ENCODE measurements at places on chromosomes 1 and 21.

DNA sequence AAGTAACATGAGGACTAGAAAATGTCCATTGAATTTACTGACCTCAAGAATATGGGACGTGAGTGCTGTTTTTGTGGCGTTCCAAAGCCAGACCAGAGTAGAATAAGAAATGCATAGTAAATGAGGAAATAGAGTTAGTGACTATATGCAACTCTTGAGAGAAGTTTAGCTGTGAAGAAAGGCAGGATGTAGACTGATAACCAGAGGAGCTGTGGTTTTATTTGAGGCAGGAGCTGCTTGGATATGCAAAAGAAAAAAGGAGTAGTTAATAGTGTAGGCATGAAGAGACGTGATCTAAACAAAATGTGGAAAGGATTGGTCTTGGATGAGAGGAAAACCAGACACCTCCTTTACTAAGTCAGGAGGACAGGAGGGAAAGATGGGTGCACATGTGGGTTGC, 28.2 kb downstream of the DNAH14 start:
- no peak for DNase-seq

GRCh38 chr1:201088901-201089525, 23.2 kb downstream of the CACNA1S start:
- no peak for DNase-seq

GRCh38 chr21:32282992-32283391, 4.1 kb upstream of the MIS18A start:
- DNase-seq = no peak

GRCh38 chr1:234727018-234727940, 117.3 kb upstream of the IRF2BP2 start:
- peak; percentile 95 for DNase-seq

- DNase-seq = peak; percentile 28
These were observed 91.3 kb downstream of the RWDD3 start for GRCh38 chr1:95325349-95325748.

DNA sequence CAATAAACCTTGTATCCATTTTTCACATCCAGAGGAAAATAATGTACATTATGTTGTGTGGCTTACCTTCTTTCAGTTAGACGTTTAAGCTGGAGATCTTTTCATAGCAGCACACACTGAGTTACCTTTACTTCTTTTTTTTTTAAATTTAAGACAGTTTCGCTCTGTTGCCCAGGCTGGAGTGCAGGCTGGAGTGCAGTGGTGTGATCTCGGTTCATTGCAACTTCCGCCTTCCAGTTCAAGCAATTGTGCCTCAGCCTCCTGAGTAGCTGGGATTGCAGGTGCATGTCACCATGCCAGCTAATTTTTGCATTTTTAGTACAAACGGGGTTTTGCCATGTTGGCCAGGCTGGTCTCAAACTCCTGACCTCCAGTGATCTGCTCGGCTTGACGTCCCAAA, 7.4 kb upstream of the CAMTA1 start:
- DNase-seq = no peak

GRCh38 chr1:189656628-189657530, 820.8 kb downstream of the BRINP3 start:
- peak; percentile 28 for DNase-seq

DNA sequence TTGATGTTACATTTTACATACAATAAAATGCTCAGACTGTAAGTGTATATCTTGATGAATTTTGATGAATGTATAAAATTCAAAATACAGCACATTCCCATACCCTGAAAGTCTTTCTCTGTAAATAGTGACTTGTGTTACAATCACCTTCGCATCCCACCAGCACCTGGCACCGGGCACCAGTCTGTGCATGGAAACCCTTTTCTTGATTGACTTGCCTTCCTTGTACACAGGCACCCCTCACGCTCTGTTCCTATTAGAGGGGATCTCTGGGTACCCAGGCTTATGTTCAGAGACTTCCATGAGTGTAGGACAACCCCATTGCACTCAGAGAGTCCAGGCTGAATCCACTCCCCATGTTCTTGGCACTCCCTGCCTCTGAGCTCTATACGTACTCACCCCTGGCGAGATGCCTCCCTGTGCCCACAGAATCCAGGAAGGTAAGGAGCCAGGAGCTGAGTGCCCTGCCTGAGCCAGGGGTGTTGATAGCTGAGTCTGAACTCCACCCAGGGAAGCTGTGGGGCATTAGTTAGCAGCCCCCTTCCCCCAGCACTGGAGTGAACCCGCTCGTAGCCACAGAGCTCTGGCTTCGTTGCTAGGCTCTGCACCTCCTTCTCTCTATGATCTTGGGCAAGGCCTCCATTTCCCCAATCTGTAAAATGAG, 22.5 kb upstream of the PKP1 start:
- no peak for DNase-seq

- peak; percentile 23 for DNase-seq
These were observed 690 bp downstream of the B3GALNT2 start for GRCh38 chr1:235503403-235504121.

- no peak for DNase-seq
These were observed 21.4 kb downstream of the SPSB1 start for GRCh38 chr1:9314111-9314510.

DNA sequence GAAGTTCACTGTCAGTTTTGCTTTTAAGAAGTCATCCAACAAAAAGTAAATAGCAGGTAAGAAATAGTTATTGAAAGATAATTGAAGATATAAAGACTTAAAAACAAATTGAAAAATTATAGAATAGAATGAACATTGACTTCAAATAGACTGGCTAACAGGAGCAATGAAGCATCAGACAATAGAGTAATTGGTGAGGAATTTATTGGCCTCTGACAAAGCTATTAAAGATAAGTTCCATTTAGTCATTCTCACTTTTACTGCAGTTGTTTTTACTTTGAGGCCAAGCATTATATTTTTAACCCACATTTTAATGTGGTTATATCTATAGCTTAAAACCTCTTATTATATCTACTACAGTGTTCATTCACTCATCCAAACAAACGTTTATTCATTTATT, 228.8 kb upstream of the ADGRL2 start:
- DNase-seq = no peak

GRCh38 chr1:17585266-17585987, 45.9 kb downstream of the ARHGEF10L start:
- peak; percentile 75 for DNase-seq

DNA sequence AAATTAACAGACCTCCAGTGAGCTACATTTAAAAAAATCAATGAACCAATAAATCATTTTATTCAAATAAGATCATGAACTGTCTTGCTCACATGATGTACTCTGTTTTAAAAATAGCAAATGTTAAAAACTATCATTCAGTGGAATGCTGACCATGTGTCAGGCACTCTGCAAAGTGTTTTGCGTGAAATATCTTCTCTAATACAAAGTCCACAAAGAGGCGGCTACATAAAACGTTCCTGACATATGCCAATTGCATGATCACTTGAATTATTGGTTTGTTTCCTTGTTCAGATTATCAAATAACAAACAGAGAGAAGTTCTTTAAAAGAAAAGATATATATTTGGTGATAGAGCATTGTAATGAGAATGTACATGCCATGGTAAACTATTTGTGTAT, 10.7 kb downstream of the FMO2 start:
- DNase-seq = no peak

GRCh38 chr21:44840771-44841170, 22.9 kb upstream of the SUMO3 start:
- no peak for DNase-seq

DNA sequence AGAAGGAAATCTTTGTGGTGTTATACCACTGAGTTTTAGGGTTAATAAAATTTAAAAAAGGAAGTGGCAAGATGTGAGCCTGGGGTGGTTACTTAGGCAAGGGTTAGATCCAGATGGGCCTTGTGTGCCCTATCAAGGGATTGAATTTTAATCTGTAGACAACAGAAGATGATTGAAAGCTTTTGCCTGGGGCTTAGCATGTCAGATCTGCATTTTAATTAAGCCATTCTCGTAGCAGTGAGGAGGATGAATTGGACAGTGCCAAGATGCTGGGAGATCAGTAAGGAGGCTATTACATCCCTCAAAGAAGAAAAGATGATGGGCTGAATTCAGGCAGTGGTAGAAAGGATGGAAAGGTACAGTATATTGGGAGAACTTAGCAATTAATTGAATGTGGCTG, 42.3 kb downstream of the HMGB4 start:
- DNase-seq = peak; percentile 53

DNA sequence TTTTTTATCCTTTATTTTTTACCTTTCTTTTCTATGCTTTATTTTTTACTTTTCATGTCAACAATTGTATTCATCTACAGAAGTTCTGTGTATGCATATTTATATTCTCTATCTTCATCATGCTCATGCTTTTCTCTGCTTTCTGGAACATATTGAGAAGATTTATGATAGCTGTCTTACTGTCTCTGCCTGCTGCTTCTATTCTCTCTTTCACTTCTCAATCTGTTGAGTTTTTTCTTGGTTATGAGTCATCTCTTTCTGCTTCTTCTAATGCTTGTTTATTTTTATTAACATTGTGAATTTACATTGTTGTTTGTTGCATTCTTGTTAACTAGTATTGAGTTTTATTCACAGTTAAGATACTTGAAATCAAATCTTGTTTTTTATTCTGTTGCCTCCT, 22.6 kb downstream of the F5 start:
- DNase-seq = no peak

- DNase-seq = no peak
These were observed 67.3 kb upstream of the BCL10 start for GRCh38 chr1:85343612-85344255.

GRCh38 chr1:168920456-168921094, 185.9 kb upstream of the ATP1B1 start:
- no peak for DNase-seq

DNA sequence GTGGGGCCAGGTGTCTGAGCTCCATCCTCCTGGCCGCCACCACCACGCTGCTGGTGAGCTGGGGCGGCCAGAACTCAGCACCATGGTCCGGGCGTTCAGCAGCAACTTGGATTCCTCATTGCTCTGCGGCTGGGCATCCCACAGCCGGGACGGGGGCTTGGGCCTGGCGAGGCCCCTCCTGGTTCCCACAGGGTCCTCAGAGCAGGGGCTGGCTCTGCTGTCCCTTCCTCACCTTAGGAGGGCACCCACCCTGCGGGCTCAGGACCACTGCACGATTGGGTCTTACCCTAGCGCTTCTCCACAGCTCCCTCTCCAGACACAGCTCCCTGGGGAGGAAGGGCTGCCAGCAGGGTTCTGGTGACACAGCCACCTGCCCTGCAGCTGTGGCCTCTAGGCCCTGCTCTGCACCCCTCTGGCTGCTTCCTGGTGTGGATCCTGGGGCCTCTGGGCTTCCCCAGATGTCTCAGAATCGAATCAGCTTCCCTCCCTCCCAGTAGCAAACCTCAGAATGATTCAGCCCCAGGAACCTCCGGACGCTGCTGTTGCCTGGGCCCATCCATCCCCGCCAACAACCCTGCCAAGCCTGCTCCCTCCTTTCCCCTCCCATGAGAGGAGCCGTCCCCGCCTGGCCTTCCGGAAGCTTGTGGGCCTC, 25.0 kb downstream of the CRYAA start:
- DNase-seq = no peak

DNA sequence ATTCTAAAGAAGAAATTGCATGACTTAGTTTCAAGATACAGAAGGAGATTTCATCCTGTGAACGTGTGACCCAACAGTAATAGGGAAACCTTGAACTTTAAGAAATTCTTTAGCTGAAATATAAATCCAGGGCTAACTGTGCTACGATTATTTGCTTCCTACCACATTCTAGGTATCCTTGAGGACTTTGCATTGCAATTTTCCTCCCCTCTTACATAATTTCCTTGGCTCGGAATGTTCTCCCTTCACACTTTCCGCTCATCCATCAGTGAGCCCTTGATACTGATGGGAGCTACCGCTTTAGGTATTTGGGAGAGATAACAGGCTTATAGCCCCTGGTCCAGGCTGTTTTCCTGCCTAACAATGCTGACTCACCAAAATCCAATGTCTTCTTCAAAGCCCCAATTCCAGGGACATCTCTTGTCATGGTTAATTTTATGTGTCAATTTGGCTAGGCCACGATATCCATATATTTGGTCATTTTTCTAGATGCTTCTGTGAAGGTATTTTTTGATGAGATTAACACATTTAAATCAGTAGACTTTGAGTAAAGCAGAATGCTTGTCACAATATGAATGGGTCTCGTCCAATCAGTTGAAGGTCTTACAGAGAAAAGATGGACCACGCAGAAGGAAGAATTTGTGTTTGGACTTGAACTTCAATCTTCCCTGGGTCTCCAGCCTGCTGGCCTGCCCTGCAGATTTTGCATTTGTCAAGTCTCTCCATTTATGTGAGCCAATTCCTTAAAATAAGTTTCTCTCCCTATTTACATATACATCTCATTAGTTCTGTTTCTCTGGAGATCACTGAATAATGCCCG, 121.2 kb downstream of the PTPN14 start:
- DNase-seq = no peak

DNA sequence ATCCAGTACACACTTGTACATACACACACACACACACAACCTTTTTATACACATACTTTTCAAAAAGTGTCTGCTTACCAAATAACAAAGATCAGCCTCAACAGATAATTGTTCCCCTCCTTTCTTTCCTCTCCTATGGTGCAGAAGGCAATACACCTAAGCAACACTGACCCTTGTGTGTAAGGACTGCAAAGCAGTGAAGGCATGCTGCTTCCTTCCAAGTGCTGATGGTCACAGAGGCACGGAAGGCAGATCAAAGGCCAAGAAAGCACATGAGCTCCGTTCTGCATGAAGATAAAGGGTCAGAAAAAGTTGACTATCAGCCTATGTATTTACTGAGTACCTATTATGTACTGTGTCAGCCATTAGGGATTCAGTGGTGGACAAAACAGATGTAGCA, 168.8 kb downstream of the TNR start:
- DNase-seq = no peak

- DNase-seq = no peak
These were observed 56.8 kb upstream of the PTGFRN start for GRCh38 chr1:116852910-116853309.

DNA sequence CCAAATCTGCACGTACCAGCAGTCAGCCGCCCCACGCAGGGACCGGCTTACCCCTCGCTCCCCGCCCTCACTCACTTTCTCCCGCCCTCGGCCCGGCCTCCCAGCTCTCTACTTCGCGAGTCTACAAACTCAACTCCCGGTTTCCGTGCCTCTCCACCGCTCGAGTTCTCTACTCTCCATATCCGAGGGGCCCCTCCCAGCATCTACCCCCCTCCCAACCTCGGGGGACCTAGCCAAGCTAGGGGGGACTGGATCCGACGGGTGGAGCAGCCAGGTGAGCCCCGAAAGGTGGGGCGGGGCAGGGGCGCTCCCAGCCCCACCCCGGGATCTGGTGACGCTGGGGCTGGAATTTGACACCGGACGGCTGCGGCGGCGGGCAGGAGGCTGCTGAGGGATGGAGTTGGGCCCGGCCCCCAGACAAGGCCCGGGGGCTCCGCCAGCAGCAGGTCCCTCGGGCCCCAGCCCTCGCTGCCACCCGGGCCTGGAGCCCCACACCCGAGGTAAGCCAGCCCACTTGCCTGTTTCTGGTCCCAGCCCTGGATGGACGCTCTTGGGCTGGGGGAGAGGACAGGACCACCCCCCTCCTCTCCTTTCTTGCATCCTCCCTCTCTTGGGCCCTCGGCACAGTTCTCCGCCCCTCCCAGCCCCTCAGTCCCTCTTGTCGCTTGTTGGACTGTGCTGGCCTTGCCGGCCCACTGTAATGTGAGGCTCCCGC, at the start of gene ARTN:
Gene ARTN (plus strand): TSS at position 416 of the 715 bp plus-strand sequence. CDS start 1,856 bp downstream, outside the sequence.
- DNase-seq = no peak

GRCh38 chr21:38622081-38622826, 124.0 kb upstream of the ERG start:
- DNase-seq = no peak
